ENCODE measurements at places on chromosomes 5 and 9.

DNA sequence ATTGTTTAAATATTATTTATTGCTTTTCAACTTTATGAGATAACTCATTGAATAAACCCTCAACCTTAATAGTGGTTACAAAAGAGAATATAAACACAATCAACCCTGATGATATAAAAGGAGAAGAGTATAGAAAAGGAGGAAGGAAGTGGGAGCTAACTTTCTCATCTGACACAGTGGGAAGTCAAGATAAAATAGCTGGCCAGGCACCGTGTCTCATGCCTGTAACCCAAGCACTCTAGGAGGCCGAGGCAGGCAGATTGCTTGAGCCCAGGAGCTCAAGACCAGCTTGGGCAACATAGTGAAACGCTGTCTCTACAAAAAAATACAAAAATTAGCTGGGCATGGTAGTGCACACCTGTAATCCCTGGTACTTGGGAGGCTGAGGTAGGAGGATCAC lies 93.5 kb downstream of the PPP2R2B start:
- no peak for DNase-seq

- no peak for DNase-seq
Measured at GRCh38 chr5:4258170-4258569, 662.5 kb downstream of the IRX1 start.

- DNase-seq, result no peak
Measured at GRCh38 chr9:92669527-92669889, 423 bp downstream of the IPPK start.

DNA sequence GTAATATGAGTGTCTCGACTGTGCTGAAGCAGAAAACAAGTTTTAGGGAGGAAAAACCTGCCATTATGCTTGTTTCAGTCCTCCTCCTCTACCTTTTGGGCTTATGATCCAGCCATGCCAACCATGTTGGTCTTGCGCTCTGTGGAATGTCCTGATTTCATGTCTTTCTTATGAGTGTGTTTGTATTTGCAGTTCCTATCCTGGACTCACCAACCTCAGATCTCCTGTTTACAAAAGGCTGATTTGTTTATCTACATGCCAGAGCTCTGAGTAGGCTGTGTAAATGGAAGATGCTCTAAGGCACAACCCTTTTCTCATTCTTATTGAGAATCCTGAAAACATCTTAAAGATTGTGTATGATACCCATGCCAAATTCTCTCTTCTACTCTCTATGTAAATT lies 138.6 kb downstream of the ARHGEF28 start:
- DNase-seq, result no peak

GRCh38 chr9:131096269-131097125 lies at the start of gene AIF1L:
TSS of gene AIF1L (plus strand) at chr9:131096531. CDS start at chr9:131096630, 99 bp downstream.
- peak; percentile 77 for DNase-seq

- no peak for DNase-seq
Measured at GRCh38 chr5:175381130-175381529, 62.9 kb downstream of the DRD1 start.

DNA sequence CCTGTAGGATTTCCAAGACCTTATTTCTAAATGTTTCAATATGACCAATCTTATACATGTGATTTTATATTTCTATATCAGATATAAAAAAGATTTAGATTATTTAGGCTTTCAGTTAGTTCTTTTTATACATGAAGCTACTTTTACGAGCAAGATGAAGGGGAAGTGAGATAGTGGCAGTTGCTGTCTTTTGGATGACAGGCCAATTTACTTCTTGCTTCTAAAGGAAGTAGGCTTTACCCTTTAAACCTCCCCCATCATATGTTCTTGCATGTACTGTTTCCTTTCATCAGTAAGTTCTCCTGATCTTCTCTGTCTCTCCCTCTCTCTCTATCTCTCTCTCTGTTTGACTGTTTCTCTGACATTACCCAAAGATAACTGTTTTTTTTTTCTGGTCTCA lies 4.0 kb upstream of the TYRP1 start:
- DNase-seq, result no peak

GRCh38 chr5:82975396-82975795 lies 101.8 kb downstream of the TMEM167A start:
- DNase-seq, result no peak

- DNase-seq, result no peak
Measured at GRCh38 chr9:89749500-89750116, 144.8 kb downstream of the GADD45G start.

DNA sequence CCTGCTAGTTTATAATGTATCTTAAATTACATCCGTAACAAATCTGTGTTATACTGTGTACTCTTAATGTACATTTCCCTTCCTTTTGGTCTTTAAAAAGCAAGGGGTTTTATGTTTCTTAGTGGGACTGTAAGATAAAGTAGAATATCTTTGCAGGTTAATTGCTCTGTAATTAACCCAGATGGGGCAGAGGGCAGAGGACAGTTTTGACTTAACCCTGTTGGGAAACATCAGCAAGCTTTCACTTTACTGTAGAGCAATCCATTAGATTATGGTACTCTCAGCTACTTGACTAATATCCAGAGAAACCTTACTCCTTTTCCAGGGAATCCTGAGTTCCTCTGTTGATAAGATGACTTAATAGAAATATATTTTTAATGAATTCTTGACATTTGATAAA lies 74.3 kb downstream of the TLE4 start:
- no peak for DNase-seq

GRCh38 chr9:131203431-131204218 lies 72.7 kb downstream of the FAM78A start:
- no peak for DNase-seq

DNA sequence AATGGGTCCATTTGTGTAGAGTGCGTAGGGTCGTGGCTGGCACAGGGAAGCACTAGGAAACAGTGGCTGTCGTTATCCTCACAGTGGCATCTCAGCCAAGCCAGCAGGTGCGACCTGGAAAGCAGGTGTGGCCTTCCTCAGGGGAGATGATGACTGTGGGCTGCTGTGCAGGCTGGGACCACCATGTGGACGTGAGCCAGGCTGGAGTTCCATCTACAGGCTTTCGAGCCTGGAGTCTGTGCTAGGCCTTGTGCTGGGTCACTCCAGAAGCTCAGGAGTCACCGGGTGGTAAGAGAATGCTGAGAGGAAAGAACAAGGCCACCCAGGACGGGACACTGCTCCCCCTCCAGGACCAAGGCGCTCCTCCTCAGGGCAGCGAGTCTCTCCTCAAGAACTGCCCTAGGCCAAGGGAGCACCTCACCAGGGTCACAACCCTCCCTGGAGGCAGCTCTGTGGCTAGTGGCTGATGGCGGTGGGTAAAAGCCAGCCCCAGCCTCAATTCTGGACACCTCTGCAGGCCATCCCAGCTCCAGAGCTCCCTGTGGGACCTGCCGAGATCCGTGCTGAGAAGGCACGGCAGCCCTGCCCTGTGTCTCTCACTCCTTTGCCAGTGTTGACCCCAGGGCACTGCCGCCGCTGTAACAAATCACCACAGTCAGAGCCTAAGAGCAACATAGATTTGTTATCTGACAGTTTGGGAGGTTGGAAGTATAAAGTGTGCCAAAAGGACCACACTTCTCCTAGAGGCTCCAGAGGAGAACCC lies 36.0 kb downstream of the WHRN start:
- no peak for DNase-seq

- DNase-seq, result no peak
Measured at GRCh38 chr5:140253985-140254384, 48.9 kb downstream of the PFDN1 start.

DNA sequence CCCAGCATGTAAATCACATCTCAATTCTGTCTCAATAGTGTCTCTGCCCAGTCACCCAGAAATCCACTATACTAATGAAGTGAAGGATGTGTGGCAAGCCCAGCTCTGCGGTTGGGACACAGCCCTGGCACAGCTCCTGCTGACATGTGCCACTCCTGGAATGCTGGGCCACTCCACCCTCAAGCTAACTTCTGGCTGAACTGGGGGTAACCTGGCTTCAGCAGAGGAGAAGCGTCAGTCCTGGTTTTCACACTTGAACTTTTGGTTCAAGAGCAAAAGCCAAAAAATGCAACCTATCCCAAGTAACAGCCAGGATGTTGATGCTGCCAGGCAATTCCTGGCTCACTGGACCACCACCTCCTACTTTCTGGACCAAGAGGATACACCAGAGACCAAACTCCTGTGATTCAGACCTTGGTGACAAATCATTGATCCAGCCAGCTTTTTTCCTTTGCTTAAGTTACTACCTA lies 86.4 kb downstream of the ARRDC3 start:
- no peak for DNase-seq

DNA sequence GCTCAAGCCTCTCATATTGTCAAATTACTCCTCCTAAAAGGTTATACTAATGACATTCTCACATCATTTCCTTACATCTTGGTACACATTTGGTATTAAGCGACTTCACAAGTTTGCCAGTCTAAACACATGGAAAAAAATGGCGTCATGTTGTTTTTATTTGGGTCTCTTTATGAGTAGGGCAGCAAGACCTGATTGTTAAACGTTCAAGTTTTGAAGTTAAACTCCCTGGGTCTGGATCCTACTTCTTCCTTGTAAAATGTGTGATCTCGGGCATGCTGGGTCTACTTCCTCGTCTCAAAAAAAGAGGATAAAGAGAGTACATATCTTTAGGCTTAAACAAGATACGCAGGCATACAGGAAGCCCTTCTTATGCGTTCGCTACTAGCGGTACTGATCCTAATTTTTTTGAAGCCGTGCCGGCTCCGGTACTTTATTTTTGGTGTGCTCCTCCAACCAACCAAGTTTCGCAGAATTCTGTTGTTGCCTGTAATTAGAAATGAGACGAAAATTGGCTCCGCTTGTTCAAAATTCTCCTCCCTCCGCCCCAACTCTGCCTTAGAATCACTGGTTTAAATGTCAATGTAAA lies 596 bp upstream of the CDC37L1 start:
- DNase-seq, result peak; percentile 36

- no peak for DNase-seq
Measured at GRCh38 chr5:141883184-141883891, 5.1 kb upstream of the PCDH1 start.

DNA sequence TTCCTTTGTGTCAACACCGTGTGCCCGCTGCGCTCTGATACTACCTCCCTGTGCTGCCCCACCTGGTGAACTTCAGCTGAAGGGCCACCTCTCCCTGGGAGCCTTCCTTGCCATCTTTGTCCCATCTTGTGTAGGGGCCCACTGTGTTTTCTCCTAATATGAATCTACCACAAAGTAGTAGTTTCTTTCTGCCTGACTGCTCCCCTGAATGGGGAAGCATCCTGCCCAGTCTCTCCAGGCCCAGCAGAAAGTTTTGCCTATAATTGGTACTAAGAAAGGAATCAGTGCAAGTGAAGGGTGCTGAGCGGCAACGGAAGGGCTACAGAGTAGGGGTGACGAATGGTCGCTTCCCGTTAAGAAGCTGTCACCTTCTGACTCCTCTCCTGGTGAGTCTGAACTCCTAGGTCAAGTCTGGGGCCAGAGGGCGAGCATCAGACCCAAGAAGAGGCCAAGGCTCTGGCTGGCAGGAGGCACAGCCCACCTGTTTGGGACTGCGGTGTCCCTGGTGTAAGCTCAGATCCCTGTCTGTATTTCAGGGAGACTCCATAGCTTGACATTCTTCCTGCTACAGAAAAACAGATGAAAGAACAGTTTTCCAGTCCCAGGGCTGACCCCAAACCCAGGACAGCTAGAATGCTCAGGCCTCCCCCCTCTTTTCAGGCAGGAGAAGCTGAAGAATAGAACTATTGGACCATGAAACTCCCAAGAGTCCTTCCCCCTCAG lies 24.1 kb downstream of the WWC1 start:
- peak; percentile 38 for DNase-seq

- DNase-seq, result no peak
Measured at GRCh38 chr9:78678877-78679276, 382.0 kb downstream of the PSAT1 start.

DNA sequence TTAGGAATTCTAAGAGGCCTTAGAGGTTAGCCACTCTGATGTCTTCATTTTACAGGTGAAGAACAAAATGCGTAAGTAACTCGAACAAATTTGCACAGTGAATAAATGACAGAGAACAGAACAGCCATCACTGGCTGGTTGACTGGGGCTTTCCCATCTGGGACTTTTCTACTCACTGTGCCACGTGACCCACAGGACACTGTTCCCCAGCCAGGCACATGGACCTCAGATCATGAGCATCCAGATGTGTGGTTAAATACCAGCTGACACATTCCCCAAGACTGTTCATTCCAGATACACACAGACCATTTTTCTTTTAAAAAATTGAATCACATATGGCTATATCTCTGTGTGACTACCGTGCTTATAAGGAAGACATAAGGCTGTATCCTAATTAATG lies 25.8 kb upstream of the MED10 start:
- no peak for DNase-seq

DNA sequence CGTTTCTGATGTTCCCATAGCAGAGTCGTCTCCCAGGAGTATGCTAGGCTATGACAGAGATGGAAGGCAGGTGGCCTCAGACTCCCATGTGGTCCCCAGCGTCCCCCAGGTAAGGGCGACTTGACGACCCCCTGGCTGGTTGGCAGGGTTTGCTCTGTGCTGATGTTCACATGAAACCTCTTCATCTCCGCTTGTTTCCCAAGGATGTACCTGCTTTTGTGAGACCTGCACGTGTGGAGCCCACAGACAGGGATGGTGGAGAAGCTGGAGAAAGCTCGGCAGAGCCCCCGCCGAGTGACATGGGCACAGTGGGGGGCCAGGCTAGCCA lies 108.3 kb downstream of the WNK2 start:
- DNase-seq, result no peak

- DNase-seq, result no peak
Measured at GRCh38 chr5:151274666-151275065, 21.7 kb downstream of the GM2A start.

GRCh38 chr9:36146651-36147050 lies 10.1 kb downstream of the GLIPR2 start:
- DNase-seq, result no peak

GRCh38 chr5:123450114-123450513 lies 26.9 kb upstream of the CEP120 start:
- DNase-seq, result no peak

GRCh38 chr9:16475996-16476395 lies 394.5 kb downstream of the BNC2 start:
- no peak for DNase-seq

- DNase-seq, result no peak
Measured at GRCh38 chr5:157611571-157612476, 36.2 kb upstream of the ADAM19 start.

DNA sequence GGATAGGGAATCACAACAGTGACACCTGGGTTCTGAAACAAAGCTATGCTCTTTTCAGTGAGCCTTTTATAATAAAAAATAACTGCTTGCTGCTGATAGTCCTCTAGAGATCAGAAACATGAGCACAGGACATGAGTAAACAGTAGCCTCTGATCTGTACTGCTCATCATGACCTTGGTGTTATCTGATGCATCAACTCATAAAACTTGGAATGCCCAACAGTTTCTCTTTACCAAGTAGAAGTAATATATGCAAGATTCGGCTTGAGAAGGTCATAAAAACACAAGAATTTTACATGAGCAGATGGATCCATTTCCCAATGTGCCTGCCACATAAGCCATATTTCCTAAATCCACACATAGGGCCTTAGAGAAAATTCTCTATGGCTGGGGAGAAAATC lies 318.3 kb upstream of the GRAMD2B start:
- DNase-seq, result no peak

GRCh38 chr9:18928711-18929110 lies 104.3 kb downstream of the SAXO1 start:
- DNase-seq, result no peak
